Thymus (tissue), 14 donors: ENCODE measurements at places on chromosomes 13 and 19.
A peak's percentile ranks its signal among the peaks of the same experiment; 100 is the strongest.

DNA sequence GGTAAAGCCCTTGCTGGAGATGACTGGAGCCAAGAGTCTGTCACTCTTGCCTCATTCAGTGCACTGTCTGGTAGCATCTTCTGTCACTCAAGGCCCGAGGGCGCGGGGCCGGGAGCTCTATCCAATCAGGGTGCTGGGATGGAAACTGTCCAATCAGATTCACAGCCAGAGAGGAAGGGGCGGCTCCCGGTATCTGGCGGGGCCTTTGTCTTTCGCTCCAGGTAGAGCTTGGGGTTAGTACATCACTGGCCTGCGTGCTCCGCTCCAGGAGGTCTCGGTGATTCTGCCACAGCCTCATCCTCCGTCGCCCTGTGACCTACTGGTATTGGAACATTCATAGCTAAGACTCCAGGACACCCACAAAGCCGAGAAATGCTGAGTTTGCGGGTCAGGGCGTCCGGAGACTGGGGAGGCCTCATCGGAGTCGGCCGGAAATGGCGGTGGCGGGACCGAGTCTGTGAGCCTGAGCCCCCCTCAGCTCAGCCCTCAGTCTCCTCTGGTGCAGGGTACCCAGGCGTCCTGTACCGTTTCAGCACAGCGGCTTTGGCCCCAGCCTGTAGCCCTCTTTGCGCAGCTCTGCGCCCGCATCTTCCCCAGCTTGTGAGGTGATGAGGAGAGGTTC, 20.6 kb upstream of the ZNF430 start:
- DNase-seq = peak; percentile 81

GRCh38 chr19:49064029-49064629, 489 bp downstream of the NTF4 start:
- no peak for DNase-seq

GRCh38 chr13:51937320-51938290, 73.6 kb downstream of the ATP7B start:
- DNase-seq = no peak

- DNase-seq = no peak
These were observed 112.1 kb upstream of the RXFP2 start for GRCh38 chr13:31627097-31627845.

- no peak for DNase-seq
These were observed 68.6 kb downstream of the NDFIP2 start for GRCh38 chr13:79549355-79550106.

DNA sequence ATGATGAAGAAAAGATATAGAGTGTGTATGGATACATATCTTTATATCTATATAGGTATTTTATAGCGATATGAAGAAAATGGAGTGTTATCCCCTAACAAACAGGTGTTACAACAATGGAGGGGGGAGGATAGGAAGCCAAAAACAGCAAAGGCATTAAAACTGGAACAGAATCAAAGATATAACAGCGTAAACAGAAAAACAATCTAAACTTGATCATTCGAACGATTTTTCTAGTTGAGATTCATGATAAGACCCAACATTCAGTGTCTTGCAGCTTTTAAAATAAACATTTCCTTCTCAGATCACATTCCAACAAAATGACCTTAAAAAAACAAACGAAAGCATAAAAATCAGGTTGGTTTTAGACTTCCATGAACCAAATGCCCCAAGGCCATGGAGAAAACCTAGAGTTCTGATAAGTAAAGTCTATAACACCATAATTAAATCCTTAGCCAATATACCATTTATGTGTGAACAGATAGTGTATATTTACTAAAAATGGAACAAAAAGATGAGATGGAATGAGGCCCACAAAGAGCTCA, 55.7 kb downstream of the CAB39L start:
- DNase-seq = no peak

GRCh38 chr19:50333235-50333736, 4.1 kb upstream of the KCNC3 start:
- peak; percentile 60 for DNase-seq

GRCh38 chr13:32779119-32779518, 192.9 kb downstream of the PDS5B start:
- DNase-seq = no peak

DNA sequence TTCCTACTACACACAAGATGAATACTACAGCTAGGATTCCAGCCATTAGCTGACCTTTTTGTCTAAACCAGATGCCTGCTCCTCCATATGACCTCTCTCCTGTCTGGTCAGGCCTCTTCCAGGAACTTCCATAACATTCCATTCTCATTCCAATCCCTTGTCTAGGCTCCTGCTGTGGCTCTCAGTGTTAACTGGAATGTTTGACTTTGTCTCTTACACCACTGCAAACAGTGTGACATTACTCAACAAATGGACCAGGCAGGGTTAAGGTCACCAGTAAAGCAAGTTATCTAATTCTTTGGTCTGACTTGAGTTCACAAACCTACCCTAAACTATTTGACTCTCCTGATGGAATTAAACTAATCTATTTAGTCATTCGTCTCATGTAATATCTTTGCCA, 2.1 kb upstream of the GPC6 start:
- no peak for DNase-seq

GRCh38 chr13:114011226-114011625, 37.4 kb upstream of the C13orf46 start:
- no peak for DNase-seq

DNA sequence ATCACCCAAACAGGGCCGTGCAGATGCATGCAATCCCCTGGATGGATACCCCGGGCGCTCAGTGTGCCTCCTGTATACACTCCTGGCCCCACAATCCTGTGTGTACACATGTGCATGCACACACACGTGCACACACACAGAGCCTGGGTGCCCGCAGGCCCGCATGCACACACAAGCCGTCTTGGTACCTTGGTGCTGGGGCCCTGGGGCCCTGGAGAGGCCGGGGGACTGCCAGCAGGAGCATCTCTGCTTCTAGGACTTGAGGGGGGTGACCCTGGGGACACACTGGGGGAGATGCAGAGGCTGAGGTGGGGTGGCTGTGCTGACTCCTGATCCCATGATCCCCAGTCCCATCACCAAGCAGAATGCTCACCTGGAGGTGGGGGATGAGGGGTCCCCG, 15.6 kb upstream of the EPOR start:
- DNase-seq = no peak
